ENCODE measurements at places on chromosomes 1 and 21. TPM values are rescaled to one million over a fixed set of nuclear protein-coding genes. Genes with fewer than 3 reads are reported as not detected.

The NTMT2 gene
- total RNA-seq: not detected

The ENAH gene
- total RNA-seq: 107 TPM

The KIRREL1 gene
- 46.2 TPM for total RNA-seq

The SON gene
- total RNA-seq: 357 TPM

The F5 gene
- total RNA-seq: 0.62 TPM

The ADAMTS5 gene
- 9.8 TPM for total RNA-seq

The AMIGO1 gene
- 9.1 TPM for total RNA-seq

The XCL2 gene
- total RNA-seq: 1.7 TPM

DNA sequence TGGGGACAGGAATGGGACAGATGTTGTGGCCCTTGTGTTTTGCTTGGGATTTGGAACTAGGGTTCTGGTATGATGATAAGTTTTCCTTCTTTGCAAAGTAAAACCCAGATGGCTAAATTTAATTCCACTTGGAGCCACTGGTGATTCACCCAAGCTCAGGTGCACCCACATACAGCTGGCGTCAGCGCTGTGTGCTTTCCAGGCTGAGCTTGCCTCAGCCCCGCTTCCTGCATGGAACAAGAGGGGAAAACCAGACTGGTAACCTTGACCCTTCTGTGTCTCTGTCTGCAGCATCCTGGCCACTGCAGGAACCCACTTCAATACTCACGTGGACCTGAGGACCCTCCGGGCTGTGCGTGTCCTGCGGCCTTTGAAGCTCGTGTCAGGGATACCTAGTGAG is 94.2 kb downstream of the CACNA1E start:
- DNase-seq: no peak

- DNase-seq: no peak
Observed at GRCh38 chr1:64396817-64397216, 73.1 kb upstream of the CACHD1 start.

DNA sequence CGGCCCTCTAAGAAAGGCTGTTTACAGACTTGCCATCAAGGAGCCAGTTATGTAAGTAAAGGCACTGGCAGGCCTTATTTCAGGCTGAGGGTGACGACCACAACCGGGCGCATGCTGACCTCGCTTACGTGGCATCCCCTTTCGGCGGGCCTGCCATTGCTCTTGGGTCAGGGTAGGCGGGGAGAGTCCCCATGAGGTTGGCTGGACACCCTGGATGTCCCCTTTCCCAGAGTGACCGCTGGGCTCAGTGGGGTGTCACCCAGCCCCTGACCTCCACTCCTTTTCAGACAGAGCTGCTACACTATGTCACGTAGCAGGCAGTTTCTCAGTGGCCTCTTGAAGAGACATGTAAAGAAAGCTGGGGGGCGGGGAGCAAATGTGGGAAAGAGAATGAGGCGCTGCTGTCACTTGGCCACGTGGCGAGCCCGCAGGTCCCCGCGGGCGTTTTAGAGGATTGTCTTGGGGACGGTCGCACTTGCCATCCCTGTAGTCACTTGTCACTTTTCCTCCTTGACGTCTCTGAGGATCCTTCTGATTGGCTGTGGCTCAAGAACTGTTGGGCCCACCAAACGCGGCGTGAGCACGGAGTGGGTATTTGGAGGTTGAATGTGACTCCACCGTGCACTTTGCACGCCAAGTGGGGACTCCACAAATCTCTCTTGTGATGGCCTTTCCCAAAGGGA is 42.2 kb downstream of the SLC37A1 start:
- DNase-seq: no peak

GRCh38 chr1:23910144-23910543 is 3.0 kb downstream of the CNR2 start:
- DNase-seq: no peak

DNA sequence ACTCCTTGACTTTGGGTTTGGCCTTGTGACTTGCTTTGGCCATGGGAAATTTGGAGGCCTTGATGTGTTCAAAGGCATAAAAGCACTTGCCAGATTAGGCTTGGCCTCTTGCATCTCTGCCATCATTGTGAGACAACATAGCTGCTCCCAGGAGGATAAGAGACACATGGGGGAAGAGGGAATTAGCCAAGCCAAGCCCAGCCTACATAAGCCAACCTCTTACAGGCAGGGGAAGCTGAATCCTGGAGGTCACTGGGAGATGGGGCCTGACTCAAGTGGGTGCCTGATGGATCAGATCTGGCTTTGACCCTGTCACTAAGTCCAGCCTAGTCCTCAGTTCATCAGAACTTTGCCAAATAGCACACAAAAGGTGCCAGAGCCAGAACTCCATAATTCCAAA is 37.6 kb upstream of the HMGB4 start:
- DNase-seq: no peak

DNA sequence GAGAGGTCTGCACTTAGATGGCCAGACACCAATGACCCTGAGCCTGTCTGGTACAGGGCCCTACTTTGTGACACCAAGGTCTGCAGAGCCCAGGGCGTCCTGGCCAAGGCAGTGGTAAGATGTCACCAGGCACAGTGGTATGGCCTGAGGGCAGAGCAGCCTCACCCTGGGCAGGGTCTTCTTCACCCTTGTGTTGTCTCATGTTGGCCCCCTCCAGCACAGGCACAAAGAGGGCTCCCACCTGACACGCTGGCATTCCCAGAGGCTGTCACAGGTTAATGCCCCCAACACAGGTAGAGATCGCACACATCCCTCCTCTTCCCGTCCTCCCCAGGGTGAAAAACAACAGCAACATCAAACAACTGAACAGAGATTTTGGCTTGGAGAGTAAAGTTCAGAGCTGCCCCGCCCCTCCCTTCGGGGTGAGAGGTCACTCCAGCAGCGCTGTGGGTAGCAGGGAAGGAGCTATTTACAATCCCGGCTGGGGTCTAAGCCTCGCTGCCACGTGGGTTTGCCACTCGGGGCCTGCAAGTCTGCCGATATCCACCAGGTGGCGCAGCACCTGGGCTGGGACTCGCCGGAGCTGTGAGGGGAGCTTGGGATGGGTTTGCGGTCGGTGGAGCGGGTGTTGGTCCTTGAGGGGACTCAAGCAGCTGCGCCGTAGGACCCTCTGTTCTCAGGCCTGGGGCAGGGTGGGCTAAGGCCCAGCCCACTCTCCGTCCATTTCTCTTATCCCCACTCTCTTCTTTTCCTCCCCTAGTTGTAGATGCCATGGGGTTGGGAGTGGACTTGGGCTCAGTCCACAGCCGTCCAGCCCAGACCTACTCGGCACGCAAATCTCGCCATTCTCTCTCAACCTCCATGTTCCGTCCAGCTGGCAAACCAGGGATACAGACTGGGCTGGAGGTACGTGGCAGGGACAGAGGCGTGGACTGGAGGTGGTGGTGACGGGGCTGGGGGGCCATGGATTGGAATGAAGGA is 12.7 kb downstream of the EFNA3 start:
- DNase-seq: peak; percentile 88

DNA sequence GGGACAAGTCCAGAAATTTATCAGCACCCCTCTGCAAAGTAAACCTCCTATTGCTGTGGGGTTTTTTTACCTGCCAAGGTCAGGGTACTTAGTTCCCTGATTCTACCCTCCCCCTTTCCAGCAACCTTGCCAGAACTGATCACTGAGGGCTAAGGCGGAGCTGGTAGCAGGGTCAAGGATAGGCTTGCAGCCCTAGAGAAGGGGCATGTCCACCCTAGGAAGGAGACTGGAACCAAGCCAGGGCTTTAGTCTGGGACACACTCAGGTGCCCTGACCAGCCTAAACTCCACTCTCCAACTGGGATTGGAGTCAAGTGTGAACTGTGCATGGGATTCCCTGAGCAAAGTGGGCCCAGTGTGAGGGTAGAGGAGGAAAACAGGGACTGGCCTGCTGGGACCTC is 6.5 kb upstream of the SLC26A9 start:
- DNase-seq: no peak

DNA sequence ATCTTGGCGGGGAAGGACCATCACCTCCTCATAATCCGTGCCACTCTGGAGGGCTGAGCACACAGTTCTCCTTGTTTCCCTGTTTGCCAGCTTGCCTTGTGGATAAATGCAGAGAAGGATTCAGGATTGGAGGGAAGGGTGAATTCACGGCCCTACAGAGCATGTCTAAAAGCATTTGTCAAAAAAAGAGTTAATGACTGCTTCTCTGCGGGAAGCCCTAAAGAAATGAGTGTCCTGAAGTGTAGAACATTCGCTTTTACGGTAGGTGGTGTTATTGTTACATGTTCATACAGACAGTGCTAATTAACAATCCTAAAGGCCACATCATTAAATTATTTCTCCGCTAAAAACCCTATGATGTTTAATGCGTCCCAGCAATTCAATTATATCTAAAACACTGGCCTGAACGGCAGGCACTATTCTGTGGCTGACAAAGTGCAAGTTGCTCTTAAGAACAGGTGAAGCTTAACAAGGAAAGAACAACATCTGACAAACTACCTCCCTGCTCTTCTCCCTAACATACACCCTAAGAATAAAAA is 112.3 kb upstream of the NFIA start:
- DNase-seq: peak; percentile 69

DNA sequence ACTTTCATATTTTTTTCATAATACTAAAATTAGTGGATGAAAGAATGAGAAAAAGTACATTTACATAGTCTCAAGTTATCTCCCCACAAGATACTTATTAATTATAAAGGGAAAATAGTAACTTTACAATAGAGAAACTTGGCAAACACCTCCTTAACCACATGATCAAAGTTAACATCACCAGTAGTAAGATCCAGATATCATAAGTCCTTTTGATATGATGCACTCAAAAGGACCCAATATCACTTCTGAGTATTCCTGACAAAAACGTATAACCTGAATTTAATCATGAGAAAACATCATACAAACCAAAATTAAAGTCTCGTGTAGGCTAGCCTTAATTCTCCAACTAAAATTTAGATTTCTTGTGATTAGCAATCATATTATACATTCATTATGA is 67.4 kb downstream of the LYST start:
- DNase-seq: no peak

DNA sequence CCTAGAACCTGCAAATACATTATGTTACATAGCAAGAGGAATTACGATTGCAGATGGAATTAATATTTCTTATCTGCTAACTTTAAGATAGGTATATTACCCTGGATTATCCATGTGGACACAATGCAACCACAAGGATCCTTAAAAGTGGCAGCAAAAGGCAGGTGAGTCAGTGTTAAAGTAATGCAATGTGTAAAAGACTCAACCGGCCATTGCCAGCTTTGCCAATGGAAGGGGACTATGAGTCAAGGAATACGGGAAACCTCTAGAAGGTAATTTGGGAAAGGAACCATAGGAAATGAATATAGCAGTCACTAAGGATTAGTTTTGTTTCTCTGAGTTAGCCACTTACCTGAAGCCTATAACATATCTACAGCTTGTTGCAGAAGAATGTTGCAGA is 692.1 kb upstream of the ZP4 start:
- no peak for DNase-seq

GRCh38 chr1:231778009-231778719 is 151.6 kb downstream of the DISC1 start:
- DNase-seq: peak; percentile 88

- DNase-seq: no peak
Observed at GRCh38 chr1:231856894-231857293, 230.3 kb downstream of the DISC1 start.

DNA sequence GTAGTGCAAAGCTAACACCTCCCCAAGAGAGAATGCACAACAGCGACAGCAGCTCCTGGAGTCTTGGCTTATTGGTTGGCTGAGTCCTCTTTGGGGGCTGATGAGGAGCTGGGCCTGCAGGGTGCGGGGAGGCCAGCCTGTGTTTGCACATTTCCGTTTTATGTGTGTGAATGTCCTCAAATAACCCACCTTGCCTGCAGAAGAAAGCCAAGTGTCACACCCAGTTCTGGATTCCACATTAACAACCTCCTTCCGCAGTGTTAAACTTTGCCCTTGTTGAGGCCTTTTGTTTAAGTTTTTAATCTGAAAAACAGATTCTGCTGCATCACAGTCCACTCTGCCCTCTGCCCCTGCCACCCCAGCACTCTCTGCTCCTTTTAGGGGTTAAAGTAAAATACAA is 274.5 kb downstream of the TM2D1 start:
- DNase-seq: no peak

DNA sequence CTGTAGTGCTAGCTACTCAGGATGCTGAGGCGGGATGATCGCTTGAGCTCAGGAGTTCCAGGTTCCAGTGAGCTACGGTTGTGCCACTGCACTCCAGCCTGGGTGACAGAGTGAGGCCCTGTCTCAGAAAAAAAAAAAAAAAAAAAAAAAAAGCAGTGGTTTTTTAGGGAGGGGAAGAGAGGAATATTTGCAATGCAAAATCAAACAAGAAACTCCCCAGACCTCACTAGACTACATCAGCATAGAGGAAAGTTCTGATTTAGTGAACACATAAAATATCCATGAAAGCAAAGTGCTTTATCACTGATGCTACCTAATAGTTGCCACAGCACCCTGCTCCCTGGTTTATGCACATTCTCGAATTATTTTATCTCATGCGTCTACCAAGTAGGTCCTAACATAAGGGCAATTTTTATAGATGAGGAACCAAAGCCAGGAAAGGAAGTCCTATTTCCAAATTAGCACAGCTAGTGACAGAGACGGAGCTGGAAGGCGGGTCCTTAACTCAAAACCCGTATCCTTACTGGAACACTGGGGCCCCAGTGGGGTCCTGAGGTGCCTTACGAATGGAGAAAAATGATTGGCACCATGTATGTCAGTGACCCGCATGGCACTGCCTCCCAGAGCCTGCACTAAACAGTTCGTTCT is 50.7 kb upstream of the GPR157 start:
- no peak for DNase-seq

- DNase-seq: no peak
Observed at GRCh38 chr21:34154878-34155277, 81.5 kb downstream of the MRPS6 start.

GRCh38 chr1:153926405-153926804 is 3.6 kb upstream of the GATAD2B start:
- DNase-seq: no peak

- DNase-seq: no peak
Observed at GRCh38 chr1:34695580-34695979, 59.3 kb upstream of the GJB5 start.

DNA sequence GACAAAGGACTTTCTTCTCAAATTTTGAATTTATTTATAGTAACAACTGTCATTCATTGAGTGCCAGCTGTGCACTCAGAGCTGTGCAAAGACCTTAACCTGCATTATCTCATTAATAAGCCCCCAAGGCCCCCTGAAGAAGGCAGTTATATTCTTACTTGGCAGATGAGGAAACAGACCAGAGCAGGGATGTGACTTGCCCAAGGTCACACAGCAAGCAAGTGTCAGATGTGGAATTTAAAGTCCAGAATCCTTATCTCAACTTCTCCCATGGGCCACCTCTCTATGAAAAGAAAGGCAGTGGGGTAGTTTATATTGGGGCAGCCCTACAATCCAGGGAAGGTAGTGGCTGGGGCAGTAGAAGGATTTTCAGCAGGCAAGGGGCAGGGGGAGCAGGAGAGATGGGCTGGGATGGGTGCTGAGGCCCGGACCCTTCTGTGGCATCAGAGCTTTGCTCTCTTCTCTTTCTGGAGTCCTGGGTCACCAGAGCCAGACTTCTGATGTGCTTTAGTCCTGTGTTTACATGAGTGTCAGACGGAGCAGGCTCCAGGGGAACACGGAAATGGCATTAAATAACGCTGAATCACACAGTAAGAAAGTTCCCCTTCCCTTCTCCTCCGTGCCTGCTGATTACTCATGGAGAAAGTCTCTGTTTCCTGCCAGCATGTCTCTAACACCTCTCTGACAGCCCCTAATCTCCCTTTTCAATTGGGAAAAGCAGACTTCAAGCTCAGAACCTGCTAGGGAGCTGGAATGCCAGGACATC is 39.5 kb downstream of the EPHB2 start:
- peak; percentile 69 for DNase-seq

Measured in tongue (tissue), 3 donors.